ENCODE measurements at places on chromosomes 2 and 18.
A peak's percentile ranks its signal among the peaks of the same experiment; 100 is the strongest.

GRCh38 chr2:212295571-212295970, 243.0 kb downstream of the ERBB4 start:
- DNase-seq, result no peak

GRCh38 chr18:48182779-48183178, 226.4 kb downstream of the ZBTB7C start:
- no peak for DNase-seq

GRCh38 chr2:110726285-110726684, 6.1 kb upstream of the ACOXL start:
- no peak for DNase-seq

GRCh38 chr18:78681396-78681795, 298.2 kb upstream of the SALL3 start:
- DNase-seq, result no peak

- no peak for DNase-seq
Measured at GRCh38 chr18:21762181-21762772, 21.7 kb downstream of the MIB1 start.

GRCh38 chr18:44914028-44914427, 233.3 kb downstream of the SETBP1 start:
- DNase-seq, result no peak

DNA sequence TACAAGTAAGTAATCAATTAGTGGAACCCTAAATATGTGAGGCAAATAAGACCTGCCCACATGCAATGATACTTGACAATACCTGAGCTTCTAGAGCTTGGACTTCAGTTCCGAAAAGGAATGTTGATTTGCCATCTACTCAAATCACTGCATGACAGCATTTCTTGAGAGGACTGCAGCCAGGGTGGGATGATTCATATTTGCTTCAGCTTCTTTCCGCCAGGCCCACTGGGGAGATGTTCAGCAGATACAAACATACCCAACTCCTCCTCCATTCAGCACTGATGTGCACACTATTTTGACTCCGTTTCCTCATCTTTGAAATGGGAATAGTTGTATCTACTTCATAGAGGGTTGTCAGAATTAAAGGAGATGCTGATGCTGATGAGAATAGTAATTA, 28.8 kb upstream of the TMEM177 start:
- DNase-seq, result no peak

DNA sequence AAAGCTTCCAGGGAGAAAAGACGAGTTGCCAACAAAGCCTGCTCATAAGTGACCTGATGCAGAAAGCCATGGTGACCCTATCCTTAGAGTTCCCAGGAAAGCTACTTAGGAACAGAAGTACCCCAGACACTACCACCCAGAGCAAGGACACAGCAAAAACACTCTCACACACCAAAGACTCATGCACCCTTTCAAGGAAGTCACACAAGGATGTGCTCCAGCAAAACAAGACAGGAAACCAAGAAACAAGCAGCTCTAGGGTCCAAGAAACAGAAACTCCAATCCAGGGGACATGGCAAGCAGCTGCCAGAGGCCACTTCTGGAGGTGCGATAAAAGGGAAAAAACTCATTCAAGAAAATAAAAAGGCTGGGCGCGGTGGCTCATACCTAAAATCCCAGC, 5.7 kb downstream of the KIF1A start:
- DNase-seq, result no peak

DNA sequence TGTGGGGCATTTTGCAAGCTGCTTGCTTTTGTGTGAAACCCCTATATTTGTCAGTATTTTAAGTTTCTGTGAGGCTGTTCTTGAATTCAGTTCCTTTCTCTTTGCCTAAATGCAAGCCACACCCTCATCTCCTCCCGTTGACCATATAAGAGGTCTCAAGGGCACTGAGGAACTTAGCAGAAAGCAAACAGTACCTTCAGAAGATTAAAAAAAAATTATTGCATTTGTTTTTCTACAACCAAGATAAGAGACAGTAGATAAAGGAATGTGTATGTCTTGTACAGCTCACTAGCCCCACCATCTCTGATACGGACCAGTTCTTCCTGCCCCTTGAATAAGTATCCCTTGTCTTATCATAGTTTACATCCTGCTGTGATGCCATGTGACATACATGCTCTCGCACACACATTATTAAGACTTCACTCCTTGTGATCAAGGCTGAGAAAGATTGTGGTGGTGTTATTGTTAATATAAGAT, 64.2 kb downstream of the NPAS2 start:
- no peak for DNase-seq

DNA sequence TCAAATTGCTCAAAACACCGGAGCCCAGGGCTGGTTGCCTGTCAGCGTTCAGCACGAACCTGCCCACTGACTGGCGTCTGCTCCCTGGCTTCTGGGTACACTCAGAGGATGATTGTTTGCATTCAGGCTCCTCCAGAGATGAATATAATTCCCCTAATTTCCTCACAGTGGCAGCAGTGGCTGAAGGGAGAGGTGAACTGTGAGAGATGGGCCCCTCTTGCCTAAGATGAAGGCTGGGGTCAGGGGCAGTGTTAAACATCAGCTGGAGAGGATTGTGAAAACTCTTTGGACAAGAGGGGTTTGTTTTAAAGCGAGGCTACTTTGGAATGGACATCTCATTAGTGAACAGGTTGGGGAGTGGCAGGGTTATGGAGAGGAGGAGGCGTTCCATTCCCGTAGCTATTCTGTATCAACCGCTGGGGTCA, 31.0 kb downstream of the TCF7L1 start:
- no peak for DNase-seq

DNA sequence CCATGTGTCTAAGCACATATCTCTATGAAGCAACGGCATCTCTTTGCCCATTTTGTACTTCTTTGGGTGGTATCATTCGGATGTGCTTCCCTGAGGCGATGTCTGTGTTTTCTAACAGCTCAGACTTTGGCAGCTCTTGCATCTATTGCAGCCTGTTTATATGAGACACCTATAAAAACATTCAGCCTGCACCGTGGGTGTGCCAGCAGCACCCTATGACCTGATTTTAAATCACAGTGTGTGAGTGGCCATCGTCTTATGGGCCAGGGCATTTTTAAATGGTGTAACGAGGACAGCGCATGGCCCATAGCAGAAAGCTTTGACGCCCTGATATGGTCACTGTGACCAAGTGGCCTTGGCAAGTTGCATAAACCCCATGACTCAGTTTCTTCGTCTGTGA, 12.9 kb downstream of the NPAS2 start:
- no peak for DNase-seq

- peak; percentile 23 for DNase-seq
Measured at GRCh38 chr2:108184419-108184818, 55.3 kb upstream of the SULT1C3 start.

DNA sequence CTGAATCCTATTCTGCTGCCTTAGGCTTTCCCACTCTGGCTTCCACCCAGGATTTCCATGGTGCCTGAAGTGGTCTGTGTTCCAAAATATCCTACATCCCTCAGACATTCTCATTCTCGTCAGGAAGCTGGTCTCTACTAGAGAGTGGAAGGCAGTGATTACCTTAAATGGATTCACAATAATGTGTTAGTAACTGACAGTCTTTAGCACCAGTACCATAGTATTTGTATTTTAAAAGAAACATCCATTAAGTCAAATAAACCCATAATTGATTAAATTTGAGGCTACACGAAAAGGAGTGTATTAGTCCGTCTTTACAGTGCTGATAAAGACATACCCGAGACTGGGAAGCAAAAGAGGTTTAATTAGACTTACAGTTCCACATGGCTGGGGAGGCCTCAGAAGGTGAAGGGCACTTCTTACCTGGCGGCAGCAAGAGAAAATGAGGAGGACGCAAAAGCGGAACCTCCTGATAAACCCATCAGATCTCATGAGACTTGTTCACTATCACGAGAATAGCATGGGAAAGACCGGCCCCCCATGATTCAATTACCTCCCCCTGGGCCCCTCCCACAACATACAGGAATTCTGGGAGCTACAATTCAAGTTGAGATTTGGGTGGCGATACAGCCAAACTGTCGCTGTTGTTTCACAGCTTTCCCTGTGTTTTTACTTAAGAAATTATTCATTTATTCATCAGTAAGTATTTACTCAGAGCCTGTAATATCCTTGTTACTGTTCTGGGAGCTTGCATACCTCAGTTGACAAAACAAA, 306.5 kb downstream of the STK39 start:
- DNase-seq, result no peak

- no peak for DNase-seq
Measured at GRCh38 chr2:230589497-230590015, 123.1 kb upstream of the CAB39 start.

DNA sequence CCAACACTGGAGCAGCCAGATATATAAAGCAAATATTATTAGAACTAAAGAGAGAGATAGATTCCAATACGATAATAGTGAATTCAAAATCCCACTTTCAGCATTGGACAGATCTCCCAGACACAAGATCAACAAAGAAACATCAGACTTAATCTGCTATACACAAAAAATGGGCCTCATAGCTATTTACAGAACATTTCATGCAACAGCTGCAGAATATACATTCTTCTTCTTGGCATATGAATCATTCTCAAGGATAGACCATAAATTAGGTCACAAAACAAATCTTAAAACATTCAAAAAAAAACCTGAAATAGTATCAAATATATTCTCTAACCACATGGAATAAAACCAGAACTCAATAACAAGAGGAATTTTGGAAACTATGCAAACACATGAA, 23.8 kb upstream of the BAZ2B start:
- DNase-seq, result no peak

- no peak for DNase-seq
Measured at GRCh38 chr2:11419781-11420180, 46.2 kb downstream of the E2F6 start.

DNA sequence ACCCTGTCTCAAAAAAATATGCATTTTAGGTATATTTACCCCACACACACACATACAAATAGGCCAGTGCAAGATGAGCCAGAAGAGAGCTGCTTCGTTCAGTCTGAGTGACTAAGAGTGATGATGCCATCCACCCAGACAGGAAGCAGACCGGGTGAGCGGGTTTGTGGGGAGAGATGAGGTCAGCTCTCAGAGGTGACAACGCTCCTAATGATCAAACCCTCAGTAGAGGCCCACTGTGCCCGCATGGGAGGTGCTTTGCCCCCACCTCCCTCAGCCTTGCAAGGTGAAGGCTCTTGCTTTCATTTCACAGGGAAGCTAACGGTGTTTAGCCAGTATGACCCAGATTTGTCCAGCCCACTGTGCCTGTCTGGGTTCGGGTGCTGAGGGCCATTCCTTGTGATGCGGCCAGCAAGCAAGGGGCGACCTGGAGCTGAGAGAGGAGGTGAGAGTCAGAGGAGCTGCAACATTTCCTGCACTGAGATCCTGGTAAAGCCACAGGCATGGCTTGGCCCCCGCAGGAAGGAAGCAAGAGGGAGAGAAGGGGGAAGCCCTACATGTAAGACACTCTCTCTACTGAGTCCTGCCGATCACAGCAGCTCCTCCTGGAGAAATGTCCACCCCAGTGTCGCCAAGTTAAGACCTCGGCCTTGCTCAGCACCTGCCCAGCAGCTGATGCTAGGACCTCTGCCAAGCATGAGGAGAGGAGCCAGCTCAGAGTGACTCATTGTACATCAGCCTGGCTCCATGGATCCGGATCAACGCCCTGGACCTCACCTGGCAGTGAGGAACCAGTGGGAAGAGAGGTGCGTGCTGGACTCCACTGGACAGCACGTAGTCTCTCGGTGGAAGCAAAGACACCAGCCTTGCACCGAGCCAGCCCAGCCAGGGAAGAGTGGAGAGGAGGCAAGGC, 37.0 kb downstream of the NIFK start:
- peak; percentile 15 for DNase-seq

DNA sequence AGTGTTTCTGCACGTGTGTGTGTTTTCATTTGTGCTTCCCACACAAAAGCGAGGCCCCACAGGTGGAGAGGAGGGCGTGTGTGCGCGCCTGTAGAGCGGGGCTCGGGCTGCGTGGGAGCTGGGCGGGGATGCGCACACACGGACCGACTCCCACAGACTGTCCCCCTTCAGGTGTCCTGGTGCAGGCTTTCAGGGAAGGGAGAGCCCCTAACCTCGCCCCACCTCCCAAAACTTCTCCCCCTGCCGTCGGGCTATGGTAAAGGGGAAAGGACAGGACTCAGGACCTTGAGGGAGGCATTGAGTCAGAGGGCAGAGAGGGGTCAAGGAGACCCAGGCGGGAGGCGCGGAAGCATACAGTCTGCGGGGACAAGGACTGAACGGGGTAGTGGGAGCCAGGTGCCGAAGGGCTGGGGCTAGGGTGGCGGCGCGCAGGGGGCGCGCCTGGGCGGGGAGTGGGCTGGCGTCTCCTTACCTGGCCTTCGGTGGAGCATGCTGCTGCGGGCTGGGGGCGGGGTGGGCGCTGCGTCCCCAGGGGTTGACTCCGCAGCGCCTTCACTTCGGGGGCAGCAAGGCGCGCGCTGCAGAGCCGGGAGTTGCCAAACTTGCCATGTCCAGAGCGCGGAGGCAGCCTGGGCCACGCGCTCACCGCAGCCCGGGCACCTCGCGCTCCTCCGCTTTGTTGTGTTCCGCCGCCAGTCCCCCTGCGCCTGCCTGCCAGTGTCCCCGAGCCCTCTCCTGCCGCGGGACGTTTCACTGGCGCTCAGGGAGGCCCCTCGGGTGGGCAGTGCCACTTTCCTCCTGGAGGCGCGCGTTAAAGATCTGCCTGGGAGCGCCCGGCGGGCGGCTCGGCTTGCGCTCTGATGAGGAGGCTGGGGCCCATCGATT, 302.0 kb downstream of the NCKAP5 start:
- DNase-seq, result no peak

DNA sequence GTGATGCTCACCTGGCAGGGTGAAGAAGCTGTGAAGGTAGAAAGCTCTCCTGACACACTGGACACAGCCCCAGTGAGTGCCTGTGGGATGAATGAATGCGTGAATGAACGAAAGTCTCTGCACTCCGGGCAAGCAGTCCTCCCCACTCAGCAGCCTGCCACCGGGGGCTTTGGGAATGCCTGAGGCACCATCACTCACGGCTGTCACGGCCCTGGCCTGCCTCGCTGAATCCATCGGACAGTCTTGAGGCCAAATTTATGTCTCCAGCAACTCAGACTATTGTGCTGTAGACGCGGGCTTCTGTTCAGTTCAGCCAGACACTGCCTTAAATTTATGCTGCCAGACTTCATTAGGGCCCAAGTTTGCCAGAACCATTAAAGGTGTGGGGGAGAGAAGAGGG, 62.9 kb upstream of the TEX51 start:
- DNase-seq, result no peak

GRCh38 chr2:54577035-54577434, 120.9 kb downstream of the SPTBN1 start:
- DNase-seq, result no peak

DNA sequence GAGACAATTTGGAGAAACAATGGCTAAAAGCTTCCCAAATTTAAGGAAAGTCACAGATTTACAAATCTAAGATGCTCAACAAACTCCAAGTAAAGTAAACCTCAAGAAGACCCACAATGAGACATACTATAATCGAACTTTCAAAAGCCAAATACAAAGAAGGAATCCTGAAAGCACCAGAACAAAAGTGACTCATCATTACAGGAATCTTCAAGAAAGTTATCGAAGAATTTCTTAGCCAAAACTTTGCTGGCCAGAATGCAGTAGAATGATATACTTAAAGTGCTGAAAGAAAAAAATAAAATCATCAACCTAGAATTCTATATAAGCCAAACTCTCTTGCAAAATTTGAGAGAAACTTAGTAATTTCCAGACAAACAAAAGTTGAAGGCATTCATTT, 106.5 kb upstream of the TMEM200C start:
- DNase-seq, result no peak

- DNase-seq, result no peak
Measured at GRCh38 chr2:120963997-120964705, 228.5 kb downstream of the GLI2 start.

GRCh38 chr2:28539118-28539541, 43.3 kb downstream of the PLB1 start:
- peak; percentile 67 for DNase-seq
